ENCODE measurements at places on chromosomes 6 and 20.

DNA sequence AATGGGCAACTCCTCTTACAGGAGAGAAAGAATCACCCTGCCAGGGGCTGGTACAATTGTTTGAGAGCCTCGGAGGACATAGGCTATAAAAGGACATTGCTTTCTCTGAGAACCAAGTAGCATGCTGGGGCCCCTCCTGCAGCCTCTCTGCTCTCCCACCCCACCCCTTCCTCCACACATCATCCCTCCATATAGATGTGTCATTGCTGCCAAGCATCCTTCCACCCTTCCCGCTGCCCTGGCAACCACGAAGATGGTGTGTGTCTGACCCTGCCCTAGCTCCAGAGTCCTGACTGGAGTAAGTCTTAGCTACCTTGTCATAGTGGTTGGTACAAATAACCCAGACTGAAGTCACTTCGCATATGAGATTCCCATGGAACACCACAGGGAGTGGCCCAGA, 129.7 kb downstream of the SNX5 start:
- no peak for DNase-seq

GRCh38 chr6:73372516-73372915, 2.8 kb upstream of the OOEP start:
- no peak for DNase-seq

DNA sequence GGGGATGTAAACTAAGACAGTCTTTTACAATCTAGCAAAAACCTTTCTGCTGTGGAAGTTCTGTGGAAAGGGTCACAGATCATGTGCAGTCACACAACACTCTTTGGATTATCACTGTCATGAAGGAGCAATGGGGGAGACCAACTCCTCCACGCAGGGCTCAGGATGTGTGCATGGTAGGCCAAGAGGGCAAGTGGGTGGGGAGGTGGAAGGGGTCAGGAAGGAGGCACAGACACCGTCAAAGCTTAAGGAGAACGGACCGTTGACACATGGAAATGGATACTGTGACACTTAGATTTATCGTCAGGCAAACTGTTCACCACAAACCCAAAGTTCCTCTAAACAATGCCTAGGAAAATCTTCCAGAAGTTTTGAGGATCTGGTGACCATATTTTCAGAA, 215.8 kb downstream of the PAX1 start:
- no peak for DNase-seq

DNA sequence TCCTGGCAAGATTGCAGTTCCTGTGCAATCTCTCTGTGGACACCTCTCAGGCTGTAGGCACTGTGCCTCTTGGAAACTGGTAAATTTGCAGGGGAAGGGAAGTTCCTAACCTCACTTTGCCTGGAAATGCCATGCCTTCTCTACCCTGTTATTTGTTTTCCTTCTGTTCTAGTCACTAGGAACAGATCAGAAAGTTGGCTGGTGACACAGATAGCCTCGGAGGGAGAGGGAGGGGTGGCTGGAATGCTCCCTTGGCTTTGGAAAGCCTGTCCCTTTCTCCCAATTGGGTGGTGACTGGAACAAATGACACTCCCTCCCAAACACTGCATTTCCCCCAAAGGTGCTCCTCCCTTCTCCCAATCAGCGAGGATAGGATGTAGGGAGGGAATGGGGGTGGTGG, 131.5 kb upstream of the F13A1 start:
- DNase-seq = no peak

GRCh38 chr20:577167-577791, 32.8 kb downstream of the TCF15 start:
- no peak for DNase-seq

- no peak for DNase-seq
These were observed 58.2 kb downstream of the LINC00237 start for GRCh38 chr20:21047981-21048380.

- DNase-seq = no peak
These were observed 250.9 kb upstream of the JAG1 start for GRCh38 chr20:10924644-10925201.

GRCh38 chr6:25895771-25896170, 21.7 kb upstream of the SLC17A3 start:
- no peak for DNase-seq

DNA sequence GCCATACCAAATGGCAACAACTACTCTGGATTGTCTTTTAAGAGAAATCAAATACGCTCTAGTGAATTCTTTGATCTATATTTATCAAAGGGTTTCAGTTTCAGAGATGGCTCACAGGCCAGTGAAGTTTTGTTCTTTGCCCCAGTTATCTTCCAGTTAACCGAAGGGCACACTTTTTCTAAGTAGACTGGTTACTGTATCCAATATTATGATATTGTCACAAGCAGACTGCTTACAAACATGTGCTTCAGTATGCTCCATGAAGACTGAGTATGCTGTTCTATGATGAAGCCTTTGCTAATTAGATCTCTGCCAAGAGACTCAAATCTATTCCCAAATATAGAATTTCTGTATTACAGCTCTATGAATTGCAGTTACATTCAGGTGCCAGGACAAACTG, 181.1 kb downstream of the REV3L start:
- no peak for DNase-seq

All from natural killer cell (primary cell).